ENCODE measurements at places on chromosomes 3 and 15.

DNA sequence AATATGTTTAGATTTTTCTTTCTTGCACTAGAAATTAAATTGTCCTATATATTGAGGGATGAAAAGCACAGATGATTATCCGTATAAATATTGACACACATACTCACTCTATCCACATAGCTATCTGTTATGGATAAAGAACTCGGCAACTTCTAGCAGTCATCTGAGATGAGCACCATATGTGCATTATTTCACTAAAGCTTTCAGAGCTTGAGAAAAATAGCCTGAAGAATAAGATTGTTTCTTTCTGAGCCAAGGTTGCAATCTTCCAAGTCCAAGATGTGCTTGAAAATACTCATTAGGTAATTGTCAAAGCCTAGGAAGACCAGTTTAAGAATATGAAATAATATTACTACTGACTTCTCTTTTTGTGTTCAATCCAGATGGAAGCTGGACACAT lies 40.5 kb downstream of the COL8A1 start:
- DNase-seq, result no peak

DNA sequence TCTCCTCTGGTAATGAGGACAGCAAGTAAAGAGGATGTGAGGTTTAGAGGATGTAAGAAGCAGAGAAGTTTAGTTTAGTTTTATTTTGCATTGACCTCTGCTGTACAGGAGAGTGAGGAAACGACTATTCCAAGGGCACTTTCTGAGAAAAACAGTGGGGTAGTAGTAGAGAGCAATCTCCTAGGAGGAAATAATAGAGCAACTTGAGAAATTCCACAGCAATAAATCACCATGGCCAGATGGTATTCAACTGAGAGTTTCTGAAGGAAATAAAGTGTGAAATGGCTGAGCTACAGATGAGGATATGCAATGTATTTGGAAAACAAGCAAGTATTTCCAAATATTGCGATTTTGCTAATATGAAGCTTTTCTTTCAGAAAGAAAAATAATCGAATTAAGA lies 118.9 kb downstream of the DPH6 start:
- DNase-seq, result no peak

- DNase-seq, result no peak
Observed at GRCh38 chr15:86163816-86164215, 84.1 kb downstream of the AGBL1 start.

DNA sequence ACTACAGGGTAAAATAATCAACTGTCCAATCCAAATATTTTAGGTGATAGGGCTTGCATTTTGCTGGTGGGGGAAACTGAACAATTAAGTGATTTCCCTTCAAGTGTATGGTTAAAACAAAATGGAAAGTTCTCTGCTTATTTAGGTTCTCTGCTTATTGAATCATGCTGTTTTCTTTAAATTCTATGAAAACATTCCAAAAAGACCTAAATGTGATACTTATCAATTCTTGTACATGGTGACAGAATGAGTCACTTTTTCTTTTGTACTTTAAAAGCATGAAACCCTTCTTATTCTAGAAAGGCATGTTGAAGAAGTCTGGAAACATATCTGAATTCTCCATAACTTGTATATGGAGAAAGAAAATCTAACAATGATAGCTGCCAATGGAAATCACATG lies 192.6 kb downstream of the FMN1 start:
- DNase-seq, result no peak

DNA sequence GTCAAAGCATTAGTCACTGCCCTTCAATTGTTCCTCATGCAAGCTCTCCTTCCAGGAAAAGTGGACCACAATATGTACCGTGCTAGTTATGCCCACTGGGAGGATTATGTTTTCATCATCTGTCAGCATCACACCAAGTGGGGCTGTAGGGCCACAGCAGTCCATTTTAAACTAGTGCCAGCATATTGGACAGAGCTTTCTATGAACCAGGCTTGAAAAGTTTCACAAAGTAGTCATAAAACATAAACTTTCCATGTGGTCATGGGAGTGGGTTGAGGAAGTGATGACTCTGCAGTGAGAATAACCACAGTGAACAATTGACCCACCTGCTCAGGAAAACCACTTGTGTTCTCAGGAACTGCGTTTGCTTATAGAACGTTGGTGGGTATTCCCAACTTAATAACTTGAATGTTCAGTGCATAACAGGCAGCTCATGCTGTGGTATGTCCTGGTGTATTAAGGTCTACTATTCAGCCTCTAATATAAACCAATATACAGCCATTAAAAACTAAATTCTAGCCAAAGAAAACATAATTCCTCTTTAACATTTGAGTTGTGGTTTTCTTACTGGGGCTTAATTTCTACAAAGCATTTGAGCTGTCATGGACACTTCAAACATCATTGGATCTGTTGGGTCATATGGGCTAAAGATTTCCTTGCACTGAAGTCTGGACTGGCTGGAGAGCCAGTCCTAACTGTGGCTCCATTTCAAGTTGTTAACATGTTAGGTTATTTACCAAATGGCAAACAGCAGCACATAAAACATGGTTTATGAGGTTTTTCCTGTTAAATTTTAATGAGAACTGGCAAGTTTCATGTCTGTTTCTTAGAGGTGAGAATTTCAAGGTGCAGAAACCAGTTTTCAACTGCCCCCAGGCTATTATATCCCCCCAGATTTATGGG lies 274.1 kb downstream of the OTOL1 start:
- no peak for DNase-seq

- no peak for DNase-seq
Observed at GRCh38 chr3:185479373-185479945, 19.4 kb downstream of the TMEM41A start.

Measured in NT2/D1 (cell line).